Lung (tissue), 17 donors: ENCODE measurements at places on chromosomes 13 and 19. TPM values are rescaled to one million over a fixed set of nuclear protein-coding genes. Genes with fewer than 3 reads are reported as not detected.

GNG8 gene
- not detected for total RNA-seq

GRCh38 chr19:47084879-47085439, 28.6 kb downstream of the ZC3H4 start:
- no peaks in the 10 kb centered on the region for H3K4me1 ChIP-seq
- DNase-seq = no peak
- H3K27ac ChIP-seq = no peak overlapping the region
- no peaks in the 10 kb centered on the region for H3K27me3 ChIP-seq
- no peak overlapping the region for H3K4me3 ChIP-seq

DNA sequence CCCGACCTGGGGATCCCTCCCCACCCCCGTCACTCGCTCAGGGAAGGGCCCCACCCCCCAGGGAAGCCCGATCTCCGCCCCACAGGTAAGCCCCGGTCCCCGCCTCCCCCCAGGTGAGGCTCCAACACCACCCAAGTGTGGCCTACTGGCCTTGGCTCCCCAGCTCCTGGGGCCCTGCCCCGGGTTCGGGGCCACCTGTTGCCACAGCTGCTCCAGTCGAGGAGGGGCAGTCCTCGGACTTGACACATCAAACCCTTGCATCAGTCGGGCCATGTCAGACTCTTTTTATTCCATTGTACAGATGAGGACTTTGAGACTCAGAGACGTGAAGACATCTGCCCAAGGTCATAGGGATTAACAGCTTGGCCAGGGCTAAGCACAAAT, 512 bp downstream of the CC2D1A start:
- H3K4me1 ChIP-seq = peaks cover 11% of the 10 kb centered on the region
- no peaks in the 10 kb centered on the region for H3K27me3 ChIP-seq
- H3K36me3 ChIP-seq = no peaks in the 10 kb centered on the region

VSTM1 gene
- 3.6 TPM for total RNA-seq
